ENCODE measurements at places on chromosomes 13 and 19.

DNA sequence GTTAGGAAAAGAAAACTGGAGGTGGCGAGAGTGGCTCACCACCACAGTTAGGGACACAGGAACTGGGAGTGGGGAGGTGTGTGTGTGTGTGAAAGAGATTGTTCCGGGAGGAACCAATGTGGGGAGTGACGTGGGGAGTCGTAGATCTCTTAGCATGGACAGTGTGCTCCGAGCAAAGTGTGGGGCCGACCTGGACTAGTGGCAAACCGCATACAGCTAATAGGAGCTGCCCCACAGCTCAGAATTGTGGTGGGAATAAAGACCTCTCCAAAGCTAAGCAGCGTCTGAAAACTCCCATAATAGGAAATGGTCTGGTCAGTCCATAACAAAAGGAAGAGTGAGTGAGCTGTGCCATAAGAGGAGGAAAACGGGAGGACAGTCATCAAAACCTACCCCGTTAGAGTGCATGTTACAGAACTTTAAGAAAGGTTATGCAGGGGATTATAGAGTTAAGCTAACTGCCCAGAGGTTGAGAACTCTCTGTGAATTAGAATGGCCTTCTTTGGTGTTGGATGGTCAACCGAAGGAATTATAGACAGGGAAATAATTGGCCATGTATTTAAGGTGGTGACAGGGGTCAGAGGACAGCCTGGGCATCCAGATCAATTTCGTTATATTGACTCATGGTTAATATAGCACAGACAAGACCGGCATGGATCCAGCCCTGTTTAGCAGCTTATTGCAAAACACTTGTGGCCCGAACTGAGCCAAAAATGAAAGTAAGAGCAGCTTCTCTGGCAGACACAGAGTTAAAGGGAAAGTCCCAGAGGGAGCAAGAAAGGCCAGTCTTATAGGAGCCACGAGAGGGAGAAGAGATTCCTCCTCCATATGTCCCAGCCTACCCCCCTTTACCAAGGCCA lies 8.9 kb upstream of the SLC15A1 start:
- peak; percentile 52 for DNase-seq

DNA sequence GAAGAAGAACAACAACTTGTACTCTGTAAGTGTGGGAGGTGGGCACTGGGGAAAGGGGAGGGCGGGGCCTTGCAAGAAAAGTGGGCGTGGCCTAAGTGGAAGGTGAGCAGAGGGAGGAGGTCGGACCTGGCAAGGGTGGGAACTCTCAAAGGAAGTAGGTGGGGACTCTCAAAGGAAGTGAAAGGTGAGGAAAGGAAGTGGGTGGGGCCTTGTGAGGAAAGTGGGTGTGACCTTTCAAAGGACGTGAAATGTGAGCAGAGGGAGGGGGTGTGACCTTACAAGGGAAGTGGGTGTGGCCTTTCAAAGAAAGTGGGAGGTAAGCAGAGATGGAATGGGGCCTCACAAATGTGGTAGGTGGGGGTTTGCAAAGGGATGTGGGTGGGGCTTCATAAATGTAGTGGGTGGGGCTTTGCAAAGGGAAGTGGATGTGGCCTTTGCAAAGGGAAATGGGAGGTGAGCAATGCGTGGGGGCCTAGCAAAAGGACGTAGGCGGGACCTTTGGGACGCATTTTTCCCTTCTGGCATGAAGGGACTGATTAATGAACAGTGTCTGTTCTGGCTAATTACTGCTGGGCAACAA lies 25.9 kb downstream of the ACSBG2 start:
- DNase-seq = peak; percentile 64

DNA sequence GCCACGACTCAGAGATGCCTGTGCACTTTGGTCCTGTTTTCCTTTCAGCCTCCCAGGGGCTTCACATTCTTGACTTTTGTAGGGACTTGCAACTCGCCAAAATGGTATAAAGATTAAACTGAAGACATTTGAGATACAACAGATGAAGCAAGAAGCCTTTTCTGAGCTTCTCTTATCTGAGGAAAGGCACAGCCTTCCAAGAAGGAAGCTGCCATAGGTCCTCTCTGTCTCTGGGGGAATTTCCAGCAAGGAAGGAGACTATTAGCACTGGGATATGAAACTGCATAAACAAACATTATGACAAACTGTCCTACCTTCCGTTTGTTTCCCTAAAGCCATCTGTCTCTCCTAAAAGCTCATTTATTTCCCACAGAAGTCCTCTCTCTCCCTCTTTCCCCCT lies 39.3 kb downstream of the TGDS start:
- no peak for DNase-seq

DNA sequence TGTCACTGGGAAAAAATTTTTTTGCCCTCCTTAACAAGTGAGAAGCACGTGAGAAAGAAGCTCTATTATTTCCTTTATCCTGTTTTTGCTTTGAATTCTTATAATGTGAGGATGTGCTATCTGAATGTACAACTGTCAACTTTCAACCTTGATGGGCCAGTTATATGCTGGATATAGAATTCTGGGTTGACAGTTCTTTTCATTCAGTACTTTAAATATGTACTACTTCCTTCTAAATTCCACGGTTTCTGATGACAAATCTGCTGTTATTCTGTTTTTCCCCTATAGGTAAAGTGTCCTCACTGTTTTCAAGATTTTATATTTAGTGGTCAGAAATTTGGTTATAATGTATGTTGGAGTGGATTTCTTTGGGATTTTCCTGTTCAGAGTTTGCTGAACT lies 29.9 kb downstream of the ZDHHC20 start:
- no peak for DNase-seq

- no peak for DNase-seq
These were observed 124.6 kb downstream of the GGACT start for GRCh38 chr13:100464006-100464405.

GRCh38 chr13:75135325-75135825 lies 346.6 kb downstream of the TBC1D4 start:
- no peak for DNase-seq

DNA sequence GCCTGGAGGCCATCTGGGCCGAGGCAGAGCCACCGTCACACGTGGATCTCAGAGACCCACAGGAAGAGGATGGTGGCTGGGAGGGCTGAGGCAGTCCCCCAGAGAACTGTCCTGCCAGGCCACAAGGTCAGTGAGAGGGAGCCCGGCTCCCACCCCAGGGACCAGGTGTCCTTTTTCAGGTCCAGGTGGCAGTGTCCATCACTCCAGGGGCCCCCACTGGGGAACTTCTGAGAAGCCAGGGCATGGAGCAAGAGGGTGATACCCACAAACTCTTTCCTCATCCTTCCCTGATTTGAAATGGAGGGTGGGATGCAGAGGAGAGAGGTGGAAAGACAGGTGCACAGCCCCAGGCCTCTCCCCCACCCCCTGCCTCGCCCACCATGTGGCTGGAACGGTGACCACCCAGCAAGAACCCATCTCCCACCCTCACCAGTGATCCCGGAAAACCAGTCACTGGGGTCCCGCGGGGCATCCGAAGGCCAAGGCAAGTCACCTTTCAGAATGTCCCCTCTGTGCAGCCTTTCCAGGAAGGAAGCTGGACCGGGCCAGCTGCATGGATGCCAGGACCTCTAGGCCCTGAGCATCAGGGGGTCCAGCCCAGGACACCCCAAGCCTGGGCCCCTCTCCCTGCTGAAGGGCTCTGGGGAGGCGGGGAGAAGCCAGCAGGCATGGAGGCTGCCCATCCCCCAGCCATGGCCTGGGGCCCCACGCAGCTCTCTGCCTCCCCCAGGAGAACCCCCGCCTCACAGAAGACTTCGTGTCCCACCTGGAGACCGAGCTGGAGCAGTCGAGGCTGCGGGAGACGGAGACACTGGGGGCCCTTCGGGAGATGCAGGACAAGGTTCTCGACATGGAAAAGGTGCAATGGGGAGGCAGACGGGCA lies 14.1 kb downstream of the PRR36 start:
- DNase-seq = no peak

- no peak for DNase-seq
These were observed 27.7 kb downstream of the WASF3 start for GRCh38 chr13:26585136-26585535.

Measured in GM13976 (cell line).